Activated naive CD4-positive, alpha-beta T cell treated with Interleukin-2 at 50 U/mL for 16 hours (primary cell): ENCODE measurements at places on chromosomes 3 and 15.

DNA sequence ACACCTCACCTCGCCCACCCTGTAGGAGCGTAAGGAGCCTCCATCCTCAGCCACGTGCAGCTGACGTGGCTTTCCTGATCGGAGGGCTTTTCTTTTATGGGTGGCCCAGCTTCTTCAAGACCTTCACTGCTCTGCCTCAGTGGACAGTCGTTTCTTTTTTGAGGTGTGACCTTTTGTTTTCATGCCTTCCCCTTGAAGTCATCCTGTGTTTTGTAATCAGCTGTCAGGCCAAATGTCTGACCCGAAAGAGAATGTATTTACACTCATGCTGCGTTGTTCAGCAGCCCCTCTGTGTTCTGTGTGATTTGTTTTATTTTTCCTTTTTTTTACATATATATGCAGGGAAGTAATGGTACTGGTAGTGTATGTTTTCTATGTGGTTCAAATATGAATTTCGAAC lies 41.8 kb downstream of the CCK start:
- no peak for DNase-seq

- DNase-seq: no peak
Observed at GRCh38 chr3:45317710-45318109, 70.7 kb upstream of the LARS2 start.

GRCh38 chr3:123475786-123476185 lies 26.9 kb upstream of the ADCY5 start:
- DNase-seq: no peak

- DNase-seq: no peak
Observed at GRCh38 chr3:5221701-5222100, 34.2 kb downstream of the EDEM1 start.
